ENCODE measurements at places on chromosomes 6 and 20.

DNA sequence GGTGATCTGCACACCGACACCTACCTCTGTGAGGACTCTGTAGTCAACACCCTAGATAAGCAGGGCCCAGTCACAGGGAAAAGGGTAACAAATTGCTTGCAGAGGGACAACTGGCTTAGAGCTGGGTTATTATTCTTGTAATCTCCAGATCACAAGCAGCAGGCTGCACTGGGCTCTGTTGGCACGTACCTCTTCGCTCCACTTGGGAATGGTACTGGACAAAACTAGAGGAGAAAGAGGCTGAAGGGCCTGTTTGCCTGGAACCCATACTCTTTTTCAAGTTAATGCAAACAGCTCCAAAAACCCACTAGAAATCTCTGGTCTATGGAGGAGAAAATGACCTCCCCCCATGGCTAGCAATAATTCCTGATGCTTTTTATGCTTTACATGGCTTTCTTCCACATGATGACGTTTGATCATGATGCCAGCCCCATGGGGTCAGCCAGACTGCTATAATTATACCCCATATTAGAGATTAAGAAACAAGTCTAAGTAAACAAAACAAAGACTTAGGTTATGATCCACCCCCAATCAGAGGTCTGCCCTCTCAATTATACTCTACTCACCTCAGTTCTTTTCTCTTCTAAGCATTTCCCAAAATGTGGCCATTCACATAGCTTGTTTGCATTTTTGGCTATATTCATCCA is 190.0 kb downstream of the UNC5CL start:
- no peak for DNase-seq

DNA sequence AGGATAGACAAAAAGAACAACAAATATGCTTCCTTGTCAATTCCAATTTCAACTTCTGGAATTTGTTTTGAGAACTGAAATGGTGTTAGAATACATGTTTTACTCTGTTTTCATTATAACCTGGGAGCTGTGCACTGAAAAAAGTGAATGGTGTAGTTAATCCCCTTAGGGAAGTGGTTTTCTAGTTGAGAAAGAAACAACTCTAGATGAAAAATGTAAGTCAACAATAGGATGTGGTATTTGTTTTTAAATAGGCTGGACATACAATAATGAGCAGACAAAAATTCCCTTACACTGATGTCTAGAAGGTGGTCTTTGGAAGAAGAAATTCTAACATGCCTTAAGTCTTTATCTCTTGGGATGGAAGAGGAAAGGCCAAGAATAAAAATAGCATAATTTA is 59.9 kb upstream of the TINAG start:
- no peak for DNase-seq

- no peak for DNase-seq
These were observed 249.7 kb downstream of the NKAIN2 start for GRCh38 chr6:124053315-124053714.

DNA sequence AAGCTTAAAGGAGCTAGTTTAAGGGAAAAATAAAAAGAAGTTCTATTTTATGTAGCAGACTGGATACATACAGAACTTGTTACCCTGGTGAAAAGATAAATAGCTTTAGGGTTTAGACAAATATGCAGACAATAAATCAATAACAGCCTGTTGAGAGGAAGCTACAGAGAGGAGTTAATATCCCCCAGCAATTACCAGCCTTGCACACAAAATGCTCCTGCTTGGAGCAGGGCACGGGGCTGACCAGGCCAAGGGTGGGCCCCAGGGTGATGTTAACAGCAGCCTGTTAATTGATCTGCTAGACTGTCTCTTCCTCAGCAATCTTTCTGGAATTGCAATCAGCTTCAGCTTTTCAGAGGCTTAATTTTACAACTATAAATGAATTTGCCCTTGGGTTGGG is 125.1 kb upstream of the SOX4 start:
- DNase-seq, result peak; percentile 44

DNA sequence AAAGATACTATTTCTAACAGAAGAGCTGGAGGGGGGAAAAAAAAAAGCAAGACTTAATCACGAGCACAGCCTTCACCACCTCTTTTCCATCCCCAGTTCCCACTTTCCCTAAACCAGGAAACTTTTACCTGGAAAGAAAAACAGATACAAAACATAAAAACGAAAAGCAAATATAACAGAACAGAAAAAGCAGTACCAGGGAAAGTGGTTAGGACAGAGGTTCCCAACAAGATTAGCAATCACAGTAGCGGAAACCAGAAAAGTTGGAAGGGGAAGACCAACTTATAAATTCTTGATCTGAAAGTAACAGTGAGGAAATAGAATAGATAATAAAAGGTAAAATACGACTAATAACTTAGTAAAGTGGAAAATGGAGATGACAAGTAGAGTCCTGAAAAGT is 1.2 kb downstream of the DDX39B start:
- DNase-seq, result no peak

DNA sequence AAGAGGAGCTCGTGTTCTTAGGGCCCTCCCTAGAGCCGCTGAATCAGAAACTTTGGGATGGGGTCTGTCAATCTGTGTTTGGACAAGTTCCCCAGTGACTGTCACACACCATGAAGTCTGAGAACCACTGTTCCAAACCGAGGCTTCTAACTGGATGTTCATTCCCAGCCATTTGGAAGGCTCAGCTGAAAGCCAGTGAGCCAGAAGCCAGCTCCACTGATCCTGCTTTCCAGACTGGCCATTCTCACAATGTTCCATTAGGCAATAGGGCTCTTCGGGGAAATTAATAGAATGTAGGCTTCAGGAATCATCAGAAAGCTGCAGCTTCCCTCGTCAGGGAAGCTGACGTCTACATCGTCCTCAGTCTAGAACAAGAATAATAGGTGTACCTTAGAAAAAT is 90.8 kb upstream of the QKI start:
- DNase-seq, result no peak

GRCh38 chr6:16657768-16658167 is 103.5 kb downstream of the ATXN1 start:
- no peak for DNase-seq

DNA sequence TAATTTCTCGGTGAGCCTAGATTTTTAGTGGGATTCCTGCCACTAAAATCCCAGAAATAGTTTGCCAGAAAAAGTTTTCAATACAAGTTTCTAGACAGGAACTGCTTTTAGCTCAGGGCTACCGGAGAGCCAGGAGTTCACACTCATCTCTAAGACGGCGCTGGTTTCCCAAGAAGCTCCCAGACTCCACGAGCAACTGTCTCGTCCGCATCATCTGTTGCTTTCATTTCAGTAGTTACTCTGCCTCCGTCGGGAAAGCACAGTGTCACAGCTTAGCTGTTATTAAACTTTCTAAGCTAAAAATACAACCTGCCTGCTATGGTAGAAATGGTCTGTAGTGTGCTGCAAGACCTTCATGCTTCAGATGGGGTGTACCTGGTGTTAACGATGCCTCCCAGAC is 197.3 kb upstream of the SNX9 start:
- DNase-seq, result no peak

- no peak for DNase-seq
These were observed 82.7 kb upstream of the PRDM1 start for GRCh38 chr6:106003268-106003987.

DNA sequence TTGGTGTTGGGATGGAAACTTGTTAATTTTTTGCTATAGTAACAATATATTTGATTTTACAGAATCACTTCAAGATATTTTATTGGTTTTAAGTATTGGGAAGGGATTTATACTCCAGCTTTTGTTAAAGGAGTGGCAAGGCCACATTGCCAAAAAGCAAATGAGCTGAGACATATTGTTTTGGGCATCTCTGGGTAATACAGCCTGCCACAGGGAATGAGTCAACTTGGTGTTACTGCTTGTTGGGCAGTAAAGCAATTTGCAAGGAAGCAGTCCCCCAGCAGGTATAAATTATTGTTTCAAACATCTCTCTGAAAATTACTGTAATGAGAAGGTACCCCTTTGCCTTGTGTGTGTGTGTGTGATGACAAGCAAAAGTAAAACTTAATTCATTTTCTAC is 868.3 kb upstream of the FLRT3 start:
- no peak for DNase-seq

DNA sequence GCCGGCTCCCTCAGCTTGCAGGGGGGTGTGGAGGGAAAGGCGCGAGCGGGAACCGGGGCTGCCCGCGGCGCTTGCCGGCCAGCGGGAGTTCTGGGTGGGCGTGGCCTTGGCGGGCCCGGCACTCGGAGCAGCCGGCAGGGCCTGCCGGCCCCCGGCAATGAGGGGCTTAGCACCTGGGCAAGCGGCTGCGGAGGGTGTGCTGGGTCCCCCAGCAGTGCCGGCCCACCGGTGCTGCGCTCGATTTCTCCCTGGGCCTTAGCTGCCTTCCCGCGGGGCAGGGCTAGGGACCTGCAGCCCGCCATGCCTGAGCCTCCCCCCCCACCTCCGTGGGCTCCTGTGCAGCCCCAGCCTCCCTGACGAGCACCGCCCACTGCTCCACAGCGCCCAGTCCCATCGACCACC is 514.5 kb upstream of the GJE1 start:
- no peak for DNase-seq

DNA sequence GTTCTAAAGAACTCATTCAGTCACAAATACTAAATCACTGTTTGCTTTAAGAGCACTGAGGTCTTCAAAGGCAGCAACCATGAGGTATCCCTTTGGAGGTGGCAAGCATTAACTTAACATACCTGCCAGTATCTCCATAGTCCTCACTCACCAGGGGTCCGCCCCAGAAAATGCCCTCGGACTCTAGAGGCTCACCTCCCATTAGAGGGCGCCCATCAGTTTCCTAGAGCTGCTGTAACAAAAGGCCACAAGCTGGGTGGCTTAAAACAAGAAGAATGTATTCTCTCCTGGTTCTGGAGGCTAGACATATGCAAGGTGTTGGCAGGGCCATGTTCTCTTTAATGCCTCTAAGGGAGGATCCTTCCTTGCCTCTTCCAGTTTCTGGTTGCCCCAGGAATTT is 12.0 kb upstream of the RNGTT start:
- no peak for DNase-seq

DNA sequence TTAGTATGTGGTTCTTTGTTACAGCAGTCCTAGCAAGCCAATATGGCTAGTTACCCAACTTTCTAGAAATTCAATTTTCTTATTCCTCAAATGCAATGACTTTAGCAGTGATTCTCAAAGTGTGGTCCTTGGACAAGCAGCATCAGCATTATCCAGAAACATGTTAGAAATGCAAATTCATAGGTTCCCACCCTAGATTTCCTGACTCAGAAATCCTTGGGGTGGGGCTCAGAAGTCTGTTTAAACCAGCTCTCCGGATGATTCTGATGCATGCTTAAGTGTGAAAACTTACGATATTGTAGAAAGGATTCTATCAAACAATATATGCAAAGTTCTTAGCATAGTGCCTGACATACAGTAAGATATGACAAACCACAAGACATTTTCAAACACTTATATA is 757.1 kb downstream of the DHX35 start:
- no peak for DNase-seq

DNA sequence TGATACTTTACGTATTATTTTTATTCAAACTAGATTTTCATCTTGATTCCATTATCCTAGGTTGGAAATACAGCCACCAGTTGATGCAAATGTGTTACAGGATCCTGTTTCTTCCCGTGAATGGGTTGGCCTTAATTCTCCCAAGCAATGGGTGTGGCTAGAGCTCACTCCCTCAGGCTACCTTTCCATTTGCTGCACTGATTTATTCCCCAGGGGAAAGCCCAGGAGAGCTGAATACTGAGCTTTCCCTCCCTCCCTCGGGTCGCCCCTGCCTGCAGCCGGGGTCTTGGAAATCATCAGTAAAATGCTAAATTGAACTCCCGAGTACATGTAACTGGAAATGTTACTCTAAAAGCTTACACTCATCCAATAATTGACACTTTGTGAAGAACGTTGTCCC is 9.9 kb downstream of the SMOC2 start:
- DNase-seq, result no peak

DNA sequence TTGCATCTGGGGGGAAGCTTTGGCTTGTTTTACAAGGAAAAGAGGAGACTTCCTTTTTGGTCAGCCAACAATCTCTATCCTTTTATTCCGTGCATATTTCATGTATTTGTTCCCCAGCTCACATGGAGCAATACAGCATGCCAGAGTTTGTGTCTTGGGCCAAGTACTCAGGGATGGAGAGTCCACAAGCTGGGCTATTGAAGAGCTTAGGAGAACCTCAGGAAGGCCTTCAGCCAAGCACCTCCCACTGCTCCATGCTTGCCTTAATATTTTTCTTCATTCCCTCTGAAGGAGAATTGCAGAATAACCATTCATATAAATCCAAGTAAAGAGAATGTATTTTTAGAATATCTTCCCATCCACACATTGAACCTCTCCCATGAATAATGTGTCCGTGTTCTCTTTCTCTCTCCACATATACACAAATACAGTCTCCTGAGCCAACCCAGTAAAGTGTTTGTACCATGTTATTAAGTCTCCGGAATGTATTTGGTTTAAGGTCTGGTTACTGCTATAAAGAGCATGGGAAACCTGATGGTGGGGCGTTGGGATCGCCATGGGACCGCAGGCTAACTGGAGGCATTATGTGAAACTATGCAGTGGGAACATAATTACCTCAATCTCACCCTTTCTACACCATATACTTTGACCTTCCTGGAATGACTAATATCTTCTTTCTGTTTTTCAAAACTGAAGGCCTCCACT is 3.0 kb downstream of the LAMA4 start:
- DNase-seq, result no peak

GRCh38 chr6:24749297-24749696 is 25.4 kb upstream of the GMNN start:
- no peak for DNase-seq

Measured in NCI-H748 treated with DMSO at 0.1 percent for 48 hours (cell line).